Activated T-cell treated with anti-CD3 and anti-CD28 coated beads, Interleukin-2, amount 50 U/mL, for 24 hours (primary cell): ENCODE measurements at places on chromosomes 5 and 9.

DNA sequence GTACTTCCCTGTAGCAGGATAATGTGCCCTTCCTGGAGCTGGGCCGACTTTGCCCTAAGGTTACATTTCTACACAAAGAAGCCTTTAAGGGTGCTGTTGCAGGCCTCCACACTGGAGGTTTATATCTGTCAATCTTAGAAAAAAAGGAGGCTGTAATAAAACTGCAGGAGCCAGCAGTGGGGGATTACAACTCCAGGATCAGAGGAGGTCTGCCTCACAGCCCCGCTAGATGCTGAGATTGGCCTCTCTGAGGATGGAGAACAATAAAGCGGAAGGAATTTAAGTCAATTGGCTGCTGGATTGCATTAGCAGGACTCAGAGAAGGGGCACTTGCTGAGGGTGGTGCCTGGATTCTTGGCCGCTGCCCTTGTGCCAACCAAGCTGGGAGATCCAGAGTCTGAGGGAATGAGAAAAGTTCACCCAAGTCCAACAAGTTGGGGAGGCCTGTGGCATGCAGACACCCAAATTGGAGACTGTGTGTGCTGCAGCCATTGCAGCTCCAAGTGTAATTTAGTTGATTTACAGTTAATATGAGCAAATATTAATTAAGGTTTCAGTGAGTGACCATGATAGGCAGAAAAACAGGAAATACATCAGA is 99.0 kb upstream of the SSBP2 start:
- DNase-seq: no peak

- DNase-seq: no peak
These were observed 8.2 kb upstream of the RALGDS start for GRCh38 chr9:133129001-133129795.

- no peak for DNase-seq
These were observed 8.2 kb upstream of the PARP8 start for GRCh38 chr5:50658246-50658645.

- no peak for DNase-seq
These were observed 407.1 kb upstream of the PAPPA start for GRCh38 chr9:115746496-115746895.

- DNase-seq: no peak
These were observed 84.8 kb upstream of the FAM169A start for GRCh38 chr5:74950836-74951515.

GRCh38 chr5:142944140-142944539 is 174.0 kb downstream of the ARHGAP26 start:
- no peak for DNase-seq

DNA sequence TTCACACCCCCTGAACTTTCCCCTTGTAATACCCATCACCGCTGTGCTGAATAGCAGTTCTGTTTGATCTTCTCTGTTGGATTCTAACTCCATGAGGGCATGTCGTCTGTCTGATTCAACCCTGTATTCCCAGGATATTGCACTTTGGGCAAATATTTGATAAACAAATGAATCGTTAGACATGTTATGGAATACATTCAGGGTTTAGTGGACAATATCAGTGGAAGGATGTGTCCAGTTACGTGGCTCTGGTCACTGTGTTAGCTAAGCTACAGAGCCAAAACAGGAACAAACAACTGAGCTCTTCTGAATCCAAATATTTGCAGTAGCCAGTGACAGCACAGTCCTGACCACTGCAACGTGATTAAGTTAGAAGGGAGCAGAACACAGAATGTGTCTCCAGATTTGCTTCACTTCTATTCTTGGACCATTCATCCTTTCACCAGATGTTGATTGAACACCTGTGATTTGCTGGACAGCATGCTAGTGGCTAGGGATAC is 13.2 kb downstream of the ANGPTL2 start:
- no peak for DNase-seq

- DNase-seq: no peak
These were observed 226.4 kb downstream of the ADAMTS6 start for GRCh38 chr5:65255294-65255693.

GRCh38 chr9:121317737-121318630 is 50.0 kb downstream of the GSN start:
- DNase-seq: no peak

DNA sequence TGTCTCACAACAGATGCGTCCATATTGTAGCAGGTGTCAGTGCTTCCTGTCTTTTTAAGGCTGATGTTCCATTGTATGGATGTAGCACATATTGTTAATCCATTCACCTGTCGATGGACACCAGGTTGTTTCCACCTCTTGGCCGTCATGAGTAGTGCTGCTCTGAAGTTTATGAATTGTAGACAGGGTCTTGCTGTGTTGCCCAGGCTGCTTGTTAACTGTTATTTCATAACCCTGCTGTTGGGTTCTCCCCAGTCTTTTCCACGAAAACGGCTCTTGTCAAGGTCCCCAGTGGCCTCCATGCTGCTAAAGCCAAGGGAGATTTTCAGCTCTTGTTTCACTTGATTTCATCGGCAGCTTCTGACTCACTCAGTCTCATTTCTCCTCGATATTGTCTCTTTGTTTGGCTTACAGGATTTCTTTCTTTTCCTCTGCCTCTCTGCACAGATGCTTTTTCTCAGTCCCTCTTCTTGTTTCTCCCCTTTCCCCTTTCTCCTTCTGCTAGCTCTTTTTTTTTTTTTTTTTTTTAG is 12.1 kb upstream of the PSD2 start:
- DNase-seq: no peak

- no peak for DNase-seq
These were observed 26.2 kb downstream of the RAD23B start for GRCh38 chr9:107309271-107309670.

- no peak for DNase-seq
These were observed 407.4 kb upstream of the TNC start for GRCh38 chr9:115525111-115526058.

DNA sequence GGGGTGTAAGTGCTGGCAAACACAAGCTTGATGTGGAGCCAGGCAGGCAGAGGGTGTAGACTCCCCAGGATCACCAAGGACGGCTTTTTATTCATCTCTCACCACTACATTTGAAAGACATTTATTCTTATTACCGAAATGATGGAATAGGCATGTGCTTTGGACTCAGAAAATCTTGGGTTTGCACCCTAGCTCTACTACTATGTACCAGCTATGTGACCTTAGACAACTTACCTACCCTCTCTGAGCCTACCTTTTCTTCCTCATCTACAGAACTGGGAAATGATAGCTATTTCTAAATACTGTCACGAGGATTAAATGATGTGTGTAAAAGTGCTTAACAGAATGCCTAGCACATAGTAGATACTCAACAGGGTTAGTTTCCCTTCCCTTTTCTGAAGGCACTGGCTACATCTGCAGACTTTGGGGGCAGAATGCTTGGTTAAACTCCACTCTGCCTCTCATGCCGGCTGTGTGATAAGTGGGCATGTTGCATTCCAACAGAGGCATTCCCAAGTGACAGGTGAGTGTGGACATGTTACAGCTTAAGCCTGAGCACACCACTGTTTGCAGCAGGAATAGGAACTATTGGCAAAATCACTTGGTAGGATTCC is 94.8 kb downstream of the SLC1A3 start:
- DNase-seq: no peak

GRCh38 chr9:134303601-134304000 is 22.7 kb upstream of the RXRA start:
- no peak for DNase-seq

DNA sequence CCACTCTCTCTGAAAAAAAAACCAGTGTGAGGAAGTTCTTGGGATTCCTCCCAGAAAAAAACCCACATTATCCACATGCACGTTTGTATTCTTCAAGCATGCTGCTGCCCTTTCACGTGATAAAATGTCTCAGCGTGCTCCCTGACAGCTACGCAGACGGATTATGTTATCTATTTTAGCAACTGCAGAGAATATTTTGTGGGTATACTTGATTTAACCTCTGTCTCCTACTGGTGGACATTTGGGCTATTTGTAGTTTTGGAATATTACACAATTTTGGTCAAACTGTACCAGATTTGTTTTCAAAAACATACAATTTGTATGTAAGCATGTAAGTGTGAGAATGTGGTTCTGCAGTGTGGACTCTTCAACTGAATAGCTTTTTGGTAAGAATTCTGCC is 10.7 kb downstream of the PRRC2B start:
- DNase-seq: no peak

DNA sequence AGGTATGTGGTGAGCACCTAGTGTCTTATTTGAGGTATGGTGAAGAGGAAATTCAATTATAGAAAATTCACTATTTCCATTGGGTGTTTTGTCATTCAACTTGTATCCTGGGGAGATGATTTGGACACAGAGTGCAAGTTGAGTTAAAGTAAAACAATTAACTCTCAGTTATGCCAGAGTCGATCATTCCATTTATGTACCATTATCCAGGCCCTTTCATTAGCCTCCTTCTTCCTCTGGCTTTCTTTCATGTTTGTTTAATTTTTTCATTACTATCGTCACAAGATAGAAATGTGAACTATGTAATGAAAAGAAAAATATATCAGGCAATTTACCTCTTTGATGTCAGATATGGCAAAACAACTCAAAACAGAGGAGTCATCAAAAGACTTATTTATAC is 1347.2 kb upstream of the NUDT12 start:
- no peak for DNase-seq

DNA sequence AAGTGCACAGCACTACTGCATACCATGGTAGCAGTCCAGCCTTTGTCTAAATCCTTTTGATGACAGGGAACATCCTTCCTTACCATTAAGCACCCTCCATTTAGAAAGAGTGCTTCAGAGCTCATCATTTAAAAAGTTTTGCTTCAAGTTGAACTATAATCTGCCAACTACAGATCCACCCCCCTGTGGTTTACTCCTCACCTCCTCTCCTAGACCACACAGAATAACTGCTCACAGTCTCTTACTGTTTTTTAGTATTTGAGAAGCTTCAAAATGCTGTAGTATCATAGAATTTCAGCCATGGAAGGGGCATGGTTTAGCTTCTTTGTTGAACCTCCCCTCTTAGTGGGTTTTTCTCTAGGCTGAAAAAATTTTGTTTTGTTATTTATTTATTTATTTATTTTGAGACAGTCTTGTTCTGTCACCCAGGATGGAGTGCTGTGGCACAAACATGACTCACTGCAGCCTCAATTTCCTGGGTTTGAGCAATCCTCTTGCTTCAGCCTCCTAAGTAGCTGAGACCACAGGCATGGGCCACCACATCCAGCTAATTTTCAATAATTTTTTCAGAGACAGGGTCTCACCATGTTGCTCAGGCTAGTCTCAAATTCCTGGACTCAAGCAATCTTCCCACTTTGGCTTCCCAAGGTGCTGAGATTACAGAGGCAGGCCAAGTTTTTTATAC is 384.3 kb upstream of the RFX3 start:
- DNase-seq: no peak

DNA sequence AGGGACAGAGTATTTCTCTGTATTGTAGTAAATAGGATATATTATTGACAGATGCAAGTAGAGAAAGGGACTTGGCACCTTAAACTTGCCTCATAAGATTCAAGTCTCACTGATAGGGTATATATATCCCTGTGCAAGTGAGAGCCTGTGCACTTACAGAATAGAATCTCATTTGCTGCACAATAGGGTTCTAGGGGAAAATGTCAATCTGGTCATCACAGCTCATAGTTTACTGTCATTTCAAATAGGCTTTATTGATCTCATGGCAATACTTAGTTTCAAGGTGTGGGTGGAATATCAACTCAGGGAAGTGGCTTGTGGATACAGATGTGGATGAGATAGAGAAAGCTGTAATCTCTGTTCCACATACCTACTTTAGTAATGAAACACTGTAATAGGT is 42.3 kb downstream of the TGFBR1 start:
- DNase-seq: no peak

GRCh38 chr5:83125560-83125959 is 48.2 kb downstream of the XRCC4 start:
- DNase-seq: no peak

DNA sequence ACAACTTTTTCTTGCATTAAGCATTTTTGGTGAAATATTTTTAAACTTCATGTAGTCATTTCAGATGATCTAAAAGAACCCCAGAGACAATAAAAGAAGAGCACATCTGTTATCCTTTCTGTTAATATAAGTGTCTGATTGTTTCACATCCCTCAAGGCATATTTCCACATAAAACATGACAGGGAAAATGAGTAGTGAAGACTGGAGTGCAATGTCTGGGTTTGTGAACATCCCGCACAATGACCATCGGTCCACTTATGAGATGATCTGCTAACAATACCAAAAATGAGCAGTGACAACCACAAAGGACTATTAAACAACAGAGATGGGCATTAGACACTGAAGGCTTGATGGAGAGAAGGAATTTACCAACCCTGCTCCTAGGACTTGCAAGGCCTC is 209.1 kb downstream of the NR2F1-AS1 start:
- no peak for DNase-seq

GRCh38 chr5:170195961-170196360 is 36.8 kb upstream of the C5orf58 start:
- no peak for DNase-seq

- no peak for DNase-seq
These were observed 47.1 kb upstream of the CTSL start for GRCh38 chr9:87678650-87679355.

- DNase-seq: no peak
These were observed 75.1 kb downstream of the FGF18 start for GRCh38 chr5:171494452-171495121.

- no peak for DNase-seq
These were observed 24.1 kb upstream of the DMAC1 start for GRCh38 chr9:7823651-7824050.

- no peak for DNase-seq
These were observed 186.0 kb downstream of the CEMIP2 start for GRCh38 chr9:71582347-71582746.

- DNase-seq: no peak
These were observed 37.2 kb downstream of the TRIM36 start for GRCh38 chr5:115132465-115132864.

GRCh38 chr5:37836592-37837413 is 3.0 kb downstream of the GDNF start:
- DNase-seq: no peak

DNA sequence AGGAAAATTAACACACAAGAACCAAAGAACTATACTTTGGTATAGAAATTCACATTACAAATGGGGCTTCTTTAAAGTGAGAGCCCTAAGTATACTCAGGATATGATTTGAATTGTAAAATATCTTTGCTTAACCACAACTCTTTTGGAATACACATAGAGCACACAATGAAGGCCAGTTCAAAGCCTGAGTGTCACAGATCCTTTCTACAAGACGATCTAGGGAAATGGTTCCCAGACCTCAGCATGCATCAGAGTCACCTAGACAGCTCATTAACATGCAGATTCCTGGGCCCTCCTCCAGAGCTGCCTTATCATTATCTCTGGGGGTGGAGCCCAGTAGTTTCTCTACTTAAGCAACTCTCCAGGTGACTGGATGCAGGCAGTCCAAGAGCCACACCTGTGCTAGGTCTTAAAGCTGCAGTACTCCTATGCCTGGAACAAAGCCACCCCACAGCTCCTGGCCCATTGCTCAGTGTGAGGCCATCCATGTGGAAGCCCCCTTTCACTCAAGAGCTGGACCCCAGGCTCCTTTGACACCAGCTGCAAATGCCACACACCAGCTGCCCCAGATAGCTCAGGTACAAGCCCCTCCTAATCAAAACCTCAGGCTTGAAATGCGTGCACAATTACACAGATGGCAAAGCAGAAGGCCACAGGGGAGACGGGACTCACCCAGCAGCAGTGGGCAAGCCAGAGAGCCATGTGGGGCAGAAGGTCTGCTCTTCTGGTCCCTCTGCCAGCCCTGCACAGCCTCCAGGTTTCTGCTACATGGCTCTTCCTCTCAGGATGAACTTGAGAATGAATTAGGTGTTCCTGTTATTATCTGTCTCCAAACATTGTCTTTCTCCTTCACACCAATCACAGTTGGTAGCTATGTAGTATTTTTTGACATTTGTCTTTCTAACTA is 106.1 kb downstream of the SH3TC2 start:
- no peak for DNase-seq
